Myometrial cell (primary cell): ENCODE measurements at places on chromosomes 3 and 15. TPM values are rescaled to one million over a fixed set of nuclear protein-coding genes. Genes with fewer than 3 reads are reported as not detected.

Gene AMOTL2
- 105 and 107 TPM in 2 replicates for total RNA-seq

Gene CCR2
- not detected in 2 replicates for total RNA-seq

Gene SLC38A3
- not detected in 2 replicates for total RNA-seq

Gene STAB1
- total RNA-seq = 0.86 and 1.9 TPM in 2 replicates

Gene SV2B
- not detected in 2 replicates for total RNA-seq

Gene AGTR1
- not detected in 2 replicates for total RNA-seq

Gene ITIH1
- not detected in 2 replicates for total RNA-seq

Gene CLDN16
- total RNA-seq = 0.35 and 1.2 TPM in 2 replicates

Gene PIGZ
- 1.7 and 2.1 TPM in 2 replicates for total RNA-seq

Gene DNAJC17
- 28.0 and 65.2 TPM in 2 replicates for total RNA-seq

Gene HRH1
- total RNA-seq = 10.3 and 11.2 TPM in 2 replicates

Gene PSTPIP1
- total RNA-seq = 0.18 TPM in 1 of 2 replicates, not detected in the other

Gene DMXL2
- 13.0 and 116 TPM in 2 replicates for total RNA-seq

Gene HYAL1
- 1.7 and 2.8 TPM in 2 replicates for total RNA-seq

Gene FBXL2
- total RNA-seq = 13.8 and 14.9 TPM in 2 replicates

Gene IDH3A
- 34.6 and 49.9 TPM in 2 replicates for total RNA-seq

Gene U2SURP
- total RNA-seq = 40.4 and 45.4 TPM in 2 replicates

Gene SLC24A1
- total RNA-seq = 6.7 and 9.2 TPM in 2 replicates

Gene SPTBN5
- under 0.01 and 0.18 TPM in 2 replicates for total RNA-seq

Gene CP
- under 0.01 TPM in 1 of 2 replicates, not detected in the other for total RNA-seq

Gene MORC1
- not detected in 2 replicates for total RNA-seq

Gene NEK10
- total RNA-seq = 0.29 and 6.7 TPM in 2 replicates

Gene ATP13A5
- total RNA-seq = not detected in 2 replicates

Gene KBTBD8
- 0.35 and 4.3 TPM in 2 replicates for total RNA-seq

Gene NANOGP8
- not detected in 2 replicates for total RNA-seq

Gene SLC6A1
- total RNA-seq = not detected in 2 replicates

Gene AP3S2
- total RNA-seq = 45.6 and 48.0 TPM in 2 replicates

Gene HMG20A
- total RNA-seq = 20.5 and 30.5 TPM in 2 replicates

Gene RFTN1
- 35.5 and 36.5 TPM in 2 replicates for total RNA-seq

Gene SLC2A2
- total RNA-seq = not detected in 2 replicates

Gene ACVR2B
- 0.29 and 0.89 TPM in 2 replicates for total RNA-seq

Gene RETNLB
- total RNA-seq = not detected in 2 replicates

Gene LACTB
- total RNA-seq = 31.4 TPM in 2 replicates
